ENCODE measurements at places on chromosomes 7 and 10.

- DNase-seq = no peak
These were observed 20.1 kb downstream of the MYL10 start for GRCh38 chr7:101608772-101609713.

DNA sequence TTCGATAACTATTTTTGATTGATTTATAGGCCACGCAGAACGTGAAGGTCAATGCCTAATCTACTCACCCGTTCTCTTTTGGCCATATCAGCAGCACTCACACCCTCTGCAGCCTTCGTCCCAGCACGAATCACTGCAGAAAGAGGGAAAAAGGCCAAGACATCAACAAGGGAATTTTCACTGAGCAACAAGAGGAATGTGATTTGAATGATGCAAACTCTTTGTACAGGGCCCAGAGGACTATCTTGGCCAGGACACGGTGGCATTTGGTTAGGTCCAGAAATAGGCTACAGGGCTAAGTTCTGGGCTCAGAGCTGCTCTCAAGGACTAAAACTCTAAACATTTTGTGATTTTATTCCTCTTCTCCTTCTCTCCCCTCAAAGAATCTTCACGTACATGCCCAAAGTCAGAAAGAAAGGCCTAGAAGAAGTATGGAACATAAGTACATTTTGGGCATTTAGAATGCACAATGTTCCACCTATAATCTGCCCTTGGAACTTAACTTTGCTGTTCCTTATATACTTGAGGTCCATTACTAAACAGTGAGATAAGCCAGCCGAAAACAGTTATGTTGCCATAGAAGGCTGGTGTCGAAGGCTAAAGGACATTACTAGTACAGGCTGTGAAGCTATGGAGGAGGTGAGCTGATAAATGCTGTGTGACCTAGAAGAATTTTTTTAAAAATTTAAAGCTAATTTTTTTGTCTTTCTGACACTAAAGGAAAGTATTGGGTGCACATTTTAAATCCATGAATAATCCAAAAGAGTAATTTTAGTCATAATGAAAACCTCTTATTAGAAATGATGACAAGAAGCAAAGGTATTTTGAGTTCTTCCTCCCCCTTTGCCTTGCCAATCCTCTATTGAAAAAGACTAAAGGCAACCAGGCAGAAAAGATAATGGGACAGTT lies 20.0 kb downstream of the RBM28 start:
- no peak for DNase-seq

- DNase-seq = no peak
These were observed 324.7 kb upstream of the NPVF start for GRCh38 chr7:25552998-25553397.

DNA sequence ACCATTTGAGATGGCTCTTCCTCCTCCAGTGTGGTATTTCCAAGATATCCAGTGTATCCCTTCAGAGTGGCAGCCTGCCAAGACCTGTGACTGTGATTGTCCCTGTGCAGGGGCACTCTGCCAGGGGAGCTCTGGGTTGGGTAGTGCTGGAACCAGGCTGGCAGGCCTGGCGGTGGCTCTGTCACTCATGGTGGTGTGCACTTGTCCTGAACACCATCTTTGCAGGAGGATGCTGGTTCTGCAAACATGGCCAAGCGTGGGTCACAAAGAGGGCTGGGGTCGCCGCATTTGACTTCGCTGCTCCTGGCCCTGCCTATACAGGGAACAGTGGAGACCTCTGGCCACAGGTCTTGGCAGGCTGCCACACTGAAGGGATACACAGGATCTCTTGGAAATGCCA lies 205.2 kb downstream of the PRPF18 start:
- no peak for DNase-seq

- no peak for DNase-seq
These were observed 391.4 kb upstream of the AKR1E2 start for GRCh38 chr10:4434516-4435071.

GRCh38 chr10:96267234-96267705 lies 4.1 kb downstream of the BLNK start:
- DNase-seq = no peak

DNA sequence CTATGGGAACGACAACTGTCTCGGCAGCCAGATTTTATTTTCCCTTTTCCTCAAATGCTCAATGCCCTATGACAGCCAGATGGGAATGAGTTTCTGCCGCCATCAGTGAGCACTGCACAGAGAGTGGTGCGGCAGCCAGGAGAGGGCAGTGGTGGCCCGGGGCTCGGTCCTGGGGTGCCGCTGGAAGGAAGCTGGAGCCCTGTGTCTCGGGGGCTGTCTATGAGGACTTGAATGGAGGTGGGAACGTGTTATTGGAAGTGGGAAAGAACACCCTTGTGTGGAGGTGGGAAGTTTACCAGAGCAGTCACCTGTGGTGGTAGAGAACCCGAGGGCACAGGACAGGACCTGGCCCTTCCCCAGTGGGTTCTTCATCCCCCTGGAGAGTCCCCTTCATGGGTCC lies 35.8 kb downstream of the JAKMIP3 start:
- no peak for DNase-seq

DNA sequence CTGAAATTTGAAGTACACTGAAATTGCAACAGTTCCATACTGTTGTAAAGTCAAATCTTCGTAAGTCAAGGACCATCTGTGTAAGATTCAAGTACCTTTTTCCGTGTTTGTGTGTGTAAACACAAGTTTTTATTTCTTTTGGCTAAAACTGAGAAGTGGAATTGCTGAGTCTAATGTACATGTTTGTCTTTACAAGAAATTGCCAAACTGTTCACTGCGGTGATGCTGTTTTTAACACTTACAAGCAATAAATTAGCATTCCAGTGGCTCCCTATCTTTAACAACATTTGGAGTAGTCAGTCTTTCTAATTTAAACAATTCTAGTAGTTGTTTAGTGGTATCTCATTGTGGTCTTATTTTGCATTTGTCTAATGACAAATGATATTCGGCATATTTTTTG lies 23.3 kb downstream of the CALD1 start:
- DNase-seq = no peak

DNA sequence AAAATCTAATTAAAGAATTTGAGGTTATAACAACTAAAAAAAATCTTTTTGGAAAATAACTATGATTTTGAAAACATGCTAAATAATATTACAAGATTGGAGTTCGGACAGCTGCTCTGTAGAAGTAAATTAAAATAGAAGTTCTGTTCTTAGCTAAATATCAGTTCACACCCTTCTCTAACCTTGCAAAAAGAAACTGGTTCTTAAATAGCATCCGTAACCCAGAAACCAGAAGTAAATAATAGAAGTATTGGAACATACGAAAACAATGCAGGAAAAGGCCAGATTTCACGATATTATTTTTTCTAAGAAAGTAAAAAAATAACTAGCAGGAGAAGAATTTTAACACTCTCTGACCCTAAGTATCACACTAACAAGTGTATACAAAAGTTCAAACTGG lies 164.7 kb downstream of the PRKG1 start:
- no peak for DNase-seq

DNA sequence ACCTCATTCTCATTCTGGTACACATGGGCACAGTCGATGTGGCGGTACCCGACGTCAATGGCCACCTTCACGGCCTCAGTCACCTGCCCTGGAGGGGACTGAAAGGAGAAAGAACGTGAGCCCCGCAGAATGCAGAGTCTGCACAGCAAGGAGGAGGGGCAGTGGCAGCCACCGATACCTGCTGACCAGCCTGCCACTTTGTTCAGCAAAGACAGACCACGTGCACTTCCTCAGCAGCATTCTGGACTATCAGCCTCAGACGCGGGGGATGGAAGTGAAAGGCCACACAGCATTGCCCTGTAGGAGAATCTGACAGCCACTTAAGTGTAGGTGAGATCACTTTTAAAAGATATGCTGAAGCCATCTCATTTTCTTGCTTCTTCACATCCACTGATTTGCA lies 7.2 kb downstream of the AKR1B1 start:
- DNase-seq = no peak

- DNase-seq = no peak
These were observed 107.7 kb upstream of the ADO start for GRCh38 chr10:62696798-62697197.

DNA sequence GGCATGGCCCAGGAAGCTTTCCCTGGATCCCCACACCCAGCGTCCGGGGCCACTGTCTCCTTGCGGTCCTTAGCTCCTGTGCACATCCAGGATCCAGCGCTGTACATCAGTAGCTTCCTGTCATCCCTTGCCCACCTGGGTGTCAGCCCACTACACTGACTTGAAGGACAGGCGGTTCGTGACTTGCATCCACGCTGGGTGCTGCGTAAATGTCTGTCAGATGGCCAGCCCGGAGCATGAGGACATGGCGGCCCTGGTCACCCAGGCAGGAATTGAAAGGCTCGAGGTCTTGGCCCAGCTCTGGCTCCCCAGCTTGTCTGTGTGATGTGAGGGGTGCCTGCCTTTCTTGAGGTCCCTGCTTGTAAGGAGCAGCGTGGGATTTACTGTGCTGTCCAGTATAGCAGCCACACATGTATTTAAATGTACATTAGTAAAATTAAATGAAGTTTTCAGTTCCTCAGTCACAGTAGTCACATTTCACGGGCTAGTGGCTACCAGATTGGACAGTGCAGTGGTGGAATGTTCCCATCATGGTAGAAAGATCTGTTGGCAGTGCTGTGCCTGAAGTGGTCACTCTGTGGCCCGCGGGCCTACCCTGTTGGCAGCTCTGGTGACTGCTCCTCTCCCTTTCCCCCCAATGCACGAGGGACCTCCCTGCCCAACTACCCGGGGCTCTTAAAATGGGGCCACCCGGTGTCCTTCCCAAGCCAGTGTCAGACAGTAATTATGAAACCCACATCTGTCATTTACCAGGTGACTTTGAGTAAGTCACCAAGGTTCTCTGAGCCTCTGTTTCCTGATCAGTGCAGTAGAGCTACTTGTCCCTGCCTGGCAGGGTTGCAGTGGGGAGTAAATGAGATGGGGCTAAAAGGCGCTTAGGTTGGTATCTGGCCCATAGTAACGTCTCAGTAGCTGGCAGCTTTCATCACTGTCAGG lies 97.8 kb upstream of the PPIF start:
- DNase-seq = no peak

DNA sequence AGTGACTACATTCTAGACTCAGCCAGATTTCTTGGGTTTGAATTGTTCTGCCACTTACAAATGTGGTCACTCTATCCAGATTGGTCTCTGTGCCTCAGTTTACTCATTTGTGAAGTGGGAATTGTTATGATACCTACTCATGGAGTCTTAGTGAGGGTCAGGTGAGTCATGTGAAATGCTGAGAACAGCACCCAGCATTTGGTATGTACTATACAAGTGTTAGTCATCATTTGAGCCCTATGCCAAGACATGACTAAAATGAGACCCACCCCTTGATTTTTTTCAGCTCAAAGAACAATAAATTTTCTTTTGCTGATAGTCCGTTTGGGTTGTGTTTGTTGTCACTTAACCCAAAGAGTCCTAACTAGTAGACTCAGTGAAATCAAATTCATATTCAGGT lies 92.8 kb downstream of the CHN2 start:
- no peak for DNase-seq

GRCh38 chr7:114953724-114954123 lies 31.8 kb downstream of the MDFIC start:
- DNase-seq = no peak

GRCh38 chr10:98106531-98106930 lies 27.9 kb upstream of the R3HCC1L start:
- DNase-seq = no peak

- DNase-seq = no peak
These were observed 31.1 kb downstream of the CTNNA3 start for GRCh38 chr10:67664942-67665341.

DNA sequence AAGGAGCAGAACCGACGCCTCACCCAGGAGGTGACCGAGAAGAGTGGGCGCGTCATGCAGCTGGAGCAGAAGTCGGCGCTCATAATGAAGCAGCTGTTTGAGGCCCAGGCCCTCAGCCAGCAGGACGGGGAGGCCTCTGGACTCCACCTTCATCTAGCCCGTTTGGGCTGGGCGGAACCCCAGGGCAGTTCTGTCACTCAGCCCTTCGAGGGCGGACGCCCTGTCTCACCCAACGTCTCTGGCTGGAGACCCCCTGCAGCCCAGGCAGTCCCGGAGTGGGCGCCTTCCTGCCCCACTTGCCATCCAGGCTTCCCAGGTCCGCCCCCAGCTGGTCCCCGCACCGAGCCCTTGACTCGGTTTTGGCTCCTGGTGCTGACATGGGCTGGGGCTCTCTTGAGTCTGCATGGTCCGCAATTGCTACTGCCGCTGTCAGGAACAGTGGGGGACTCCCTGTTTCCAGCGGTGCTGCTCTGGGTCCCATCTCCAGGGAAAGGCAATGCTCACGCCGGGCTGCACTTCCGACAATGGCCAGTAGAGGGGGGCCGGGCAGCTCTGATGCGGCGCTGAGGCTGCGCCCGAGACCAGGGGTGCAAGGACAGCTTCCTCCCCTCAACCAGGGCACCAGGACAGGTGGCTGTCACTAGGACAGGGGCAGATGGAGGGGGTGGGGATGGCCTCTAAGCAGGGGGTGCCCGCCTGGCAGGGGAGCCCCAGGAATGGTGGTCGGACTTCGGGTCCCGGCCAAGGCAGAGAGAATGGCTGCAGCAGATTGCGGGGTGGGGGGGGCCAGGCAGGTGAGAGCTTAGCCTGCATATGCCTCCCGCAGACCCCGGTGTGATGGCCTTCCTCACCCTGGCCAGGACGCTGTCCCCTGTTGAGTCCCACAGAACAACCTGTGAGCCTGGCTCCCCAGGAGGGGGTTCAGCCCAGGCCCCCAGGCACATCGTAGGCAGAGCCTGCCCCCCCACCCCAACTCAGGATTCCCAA lies 71.2 kb upstream of the KCTD7 start:
- peak; percentile 74 for DNase-seq

DNA sequence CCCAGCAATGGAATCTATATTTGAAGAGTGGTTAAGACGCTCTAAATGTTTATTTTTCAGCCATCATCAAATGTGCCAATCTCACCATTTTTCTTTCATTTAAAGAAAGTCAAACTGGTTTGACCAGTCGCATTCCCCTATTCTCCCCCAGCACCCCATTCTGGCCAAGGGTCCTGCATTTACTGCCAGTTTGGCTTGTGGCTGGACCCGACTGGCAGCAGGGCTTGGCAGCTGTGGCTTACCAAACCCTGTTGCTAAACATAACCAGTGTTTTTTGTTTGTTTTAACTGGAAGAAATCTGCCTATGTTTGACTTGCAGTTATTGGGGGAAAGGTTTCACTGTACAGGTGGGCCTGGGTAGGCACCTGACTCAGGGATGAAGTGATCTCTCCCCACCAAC lies 116.3 kb downstream of the CYP26A1 start:
- no peak for DNase-seq
